ENCODE measurements at places on chromosomes 11 and 22.

DNA sequence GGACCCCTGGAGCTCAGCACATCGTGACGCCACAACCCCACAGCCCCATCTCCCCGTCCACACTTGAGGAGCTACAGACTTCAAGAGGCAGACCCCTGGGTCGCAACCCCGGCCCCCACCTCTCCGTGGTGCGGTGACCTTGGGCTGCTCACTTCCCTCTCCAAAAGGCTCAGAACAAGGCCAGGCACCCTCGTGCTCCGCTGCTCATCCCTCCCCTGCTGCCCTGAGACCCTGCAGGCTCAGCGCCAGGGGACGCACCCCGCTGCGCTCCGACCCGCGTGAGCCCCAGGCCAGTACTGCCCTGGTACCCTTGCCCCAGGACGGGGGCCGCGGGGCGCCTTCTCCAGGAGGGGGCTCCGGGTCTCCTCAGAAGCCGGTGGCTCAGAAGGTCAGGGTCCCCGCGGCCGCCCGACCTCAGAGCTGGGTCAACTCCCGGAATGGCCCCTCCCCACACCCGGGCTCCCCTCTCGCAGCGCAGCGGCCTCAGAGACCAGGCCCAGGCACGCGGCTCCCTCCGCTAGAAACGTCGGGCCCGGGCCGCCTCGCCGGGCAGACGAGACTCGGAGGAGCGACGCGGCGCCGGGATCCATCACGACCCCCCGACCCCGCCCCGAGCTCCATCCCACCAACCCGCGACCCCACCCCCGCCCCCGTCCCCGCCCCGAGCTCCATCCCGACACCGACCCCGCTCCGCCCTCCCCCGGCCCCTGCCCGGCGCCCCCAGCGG, 563 bp downstream of the GATD1 start:
- no peak for DNase-seq

DNA sequence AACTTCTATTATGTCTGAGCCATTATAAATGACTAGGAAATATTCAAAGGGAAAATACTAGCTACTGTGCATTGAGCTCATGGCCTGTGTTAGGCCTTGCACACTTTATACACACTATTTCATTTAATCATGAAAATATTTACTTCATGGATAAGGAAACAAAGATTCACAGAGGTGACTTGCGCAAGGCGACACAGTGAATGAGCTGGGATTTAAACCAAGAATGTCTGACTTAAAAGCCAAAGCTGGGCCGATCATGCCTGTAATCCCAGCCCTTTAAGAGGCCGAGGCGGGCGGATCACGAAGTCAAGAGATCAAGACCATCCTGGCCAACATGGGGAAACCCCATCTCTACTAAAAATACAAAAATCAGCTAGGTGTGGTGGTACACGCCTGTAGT, 231.5 kb downstream of the MIAT start:
- DNase-seq: no peak

DNA sequence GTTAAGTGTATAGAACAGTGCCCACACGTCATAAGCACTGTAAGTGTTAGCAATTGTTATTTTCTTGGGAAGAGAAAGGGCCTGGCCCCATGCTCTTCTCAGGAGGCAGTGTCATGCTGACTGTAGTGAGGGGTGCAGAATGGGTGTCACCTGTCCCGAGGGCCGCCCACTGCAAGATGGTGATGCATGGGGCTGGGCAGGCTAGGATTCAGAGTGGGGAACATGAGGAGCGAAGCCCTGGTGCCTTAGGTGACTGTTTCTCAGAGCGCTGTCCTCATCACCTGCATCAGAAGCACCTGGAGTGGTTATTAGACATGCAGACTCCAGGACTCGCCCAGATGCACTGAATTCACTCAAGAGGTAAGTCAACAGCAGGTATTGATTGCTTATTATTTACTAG, 101.0 kb upstream of the PARVA start:
- DNase-seq: no peak

GRCh38 chr11:95793116-95793515, 2.8 kb downstream of the CEP57 start:
- no peak for DNase-seq

All from NCI-H2171 (cell line).